D721Med (cell line): ENCODE measurements at places on chromosomes 13 and 19.

- no peak for DNase-seq
Measured at GRCh38 chr19:3068071-3068470, 5.8 kb upstream of the TLE5 start.

- DNase-seq = no peak
Measured at GRCh38 chr13:48748681-48749080, 95.0 kb downstream of the CYSLTR2 start.

DNA sequence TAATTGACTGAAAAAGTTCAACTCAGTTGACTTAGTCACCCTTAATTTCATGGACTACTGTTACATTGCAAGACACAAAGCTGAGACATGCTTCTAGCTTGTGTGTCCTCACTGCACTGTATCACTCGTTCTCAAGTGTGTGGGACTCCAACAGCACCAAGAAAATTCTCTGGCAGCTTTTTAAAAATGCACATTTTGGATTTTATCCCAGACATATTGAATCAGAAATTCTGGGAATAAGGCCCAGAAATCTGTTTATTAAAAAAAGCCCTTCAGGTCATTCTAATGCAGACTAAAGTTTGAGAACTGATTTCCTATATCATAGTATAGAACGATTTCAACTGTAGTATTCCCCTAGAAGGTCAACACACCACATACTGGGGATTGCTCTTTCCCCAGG lies 1485.3 kb downstream of the PCDH9 start:
- DNase-seq = no peak

DNA sequence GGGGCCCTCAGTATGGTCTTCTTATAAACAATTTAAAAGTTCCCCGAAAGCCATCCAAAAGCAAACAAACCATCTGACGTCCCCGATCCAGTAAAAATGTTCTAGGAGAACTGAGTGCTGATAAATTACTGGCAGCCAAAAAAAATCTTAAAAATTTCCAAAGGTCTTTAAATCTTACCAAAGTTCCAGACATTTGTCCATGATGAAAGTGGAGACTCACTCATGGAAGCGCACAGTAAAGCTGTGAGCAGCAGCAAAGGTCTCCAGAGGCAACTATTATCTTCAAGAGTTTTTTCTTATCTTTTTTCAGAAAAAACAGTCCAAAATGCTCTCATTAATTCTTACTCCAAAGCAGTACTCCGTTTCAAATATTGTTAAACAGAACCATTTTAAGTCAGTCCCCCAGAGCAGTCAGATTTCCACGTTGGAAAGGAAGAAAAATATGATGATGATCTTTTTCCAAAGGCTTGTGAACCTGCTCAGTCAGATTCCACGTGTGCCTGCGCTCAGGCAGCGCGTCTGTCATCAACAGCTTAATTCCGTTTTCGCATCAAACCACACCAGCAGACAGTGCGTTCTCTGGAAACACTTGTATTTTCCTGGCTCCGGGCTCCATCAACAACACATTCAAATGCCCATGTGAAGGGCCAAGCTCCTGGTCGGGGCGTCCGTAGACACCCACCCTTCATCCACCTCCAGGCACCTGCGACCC lies 85.4 kb downstream of the COL4A1 start:
- no peak for DNase-seq

DNA sequence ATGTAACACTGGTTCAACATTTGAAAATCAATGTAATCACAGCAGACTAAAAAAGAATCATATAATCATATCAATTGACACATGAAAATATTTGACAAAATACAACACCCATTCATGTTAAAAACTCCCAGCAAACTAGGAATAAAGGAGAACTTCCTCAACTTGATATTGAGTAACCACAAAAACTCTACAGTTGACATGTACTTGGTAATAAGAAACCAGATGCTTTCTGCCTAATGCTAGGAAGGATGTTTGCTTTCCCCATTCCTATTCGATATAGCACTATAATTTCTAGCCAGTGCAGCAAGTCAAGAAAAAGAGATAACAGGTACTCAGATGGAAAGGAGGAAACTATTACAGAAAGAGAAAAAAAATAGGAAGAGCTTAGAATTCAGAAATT lies 26.9 kb downstream of the UFM1 start:
- DNase-seq = no peak

DNA sequence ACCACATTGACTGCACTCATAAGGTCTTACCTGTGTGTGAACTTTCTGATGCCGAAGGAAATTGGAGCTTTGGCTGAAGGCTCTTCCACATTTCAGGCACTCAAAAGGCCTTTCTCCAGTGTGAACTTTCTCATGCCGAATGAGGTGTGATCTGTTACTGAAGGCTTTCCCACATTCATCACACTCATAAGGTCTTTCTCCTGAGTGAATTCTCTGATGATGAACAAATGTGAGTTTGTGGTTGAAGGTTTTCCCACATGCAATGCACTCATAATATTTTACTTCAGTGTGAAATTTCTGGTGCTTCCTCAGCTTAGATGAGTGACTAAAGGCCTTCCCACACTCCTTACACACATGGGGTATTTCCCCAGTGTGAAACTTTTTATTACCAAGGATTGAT lies 5.7 kb downstream of the ZNF132 start:
- no peak for DNase-seq

GRCh38 chr19:8304841-8305621 lies 3.1 kb downstream of the CD320 start:
- no peak for DNase-seq
